M059J (cell line): ENCODE measurements at places on chromosomes 7 and 10.

- no peak for DNase-seq
These were observed 1092.4 kb downstream of the LRMDA start for GRCh38 chr10:76523791-76524351.

DNA sequence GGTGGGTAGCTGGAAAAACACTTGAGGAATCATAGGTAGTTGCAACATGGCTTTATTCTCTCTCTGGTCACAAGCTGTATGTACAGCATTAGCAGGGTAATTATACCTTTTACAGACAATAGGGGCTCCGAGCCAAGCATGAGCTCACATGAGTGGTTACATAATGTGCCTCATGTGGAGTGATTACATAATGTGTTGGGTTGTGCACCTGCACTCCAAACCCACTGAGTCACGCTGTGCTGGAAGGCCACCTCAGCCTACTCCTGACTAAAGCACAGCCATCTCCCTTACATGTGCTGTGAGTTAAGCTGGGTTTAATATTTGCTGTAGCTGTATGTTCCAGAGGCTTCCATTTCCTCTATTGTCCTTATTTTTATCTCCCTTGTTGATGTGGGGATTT is 348.7 kb upstream of the SEMA3C start:
- peak; percentile 78 for DNase-seq

DNA sequence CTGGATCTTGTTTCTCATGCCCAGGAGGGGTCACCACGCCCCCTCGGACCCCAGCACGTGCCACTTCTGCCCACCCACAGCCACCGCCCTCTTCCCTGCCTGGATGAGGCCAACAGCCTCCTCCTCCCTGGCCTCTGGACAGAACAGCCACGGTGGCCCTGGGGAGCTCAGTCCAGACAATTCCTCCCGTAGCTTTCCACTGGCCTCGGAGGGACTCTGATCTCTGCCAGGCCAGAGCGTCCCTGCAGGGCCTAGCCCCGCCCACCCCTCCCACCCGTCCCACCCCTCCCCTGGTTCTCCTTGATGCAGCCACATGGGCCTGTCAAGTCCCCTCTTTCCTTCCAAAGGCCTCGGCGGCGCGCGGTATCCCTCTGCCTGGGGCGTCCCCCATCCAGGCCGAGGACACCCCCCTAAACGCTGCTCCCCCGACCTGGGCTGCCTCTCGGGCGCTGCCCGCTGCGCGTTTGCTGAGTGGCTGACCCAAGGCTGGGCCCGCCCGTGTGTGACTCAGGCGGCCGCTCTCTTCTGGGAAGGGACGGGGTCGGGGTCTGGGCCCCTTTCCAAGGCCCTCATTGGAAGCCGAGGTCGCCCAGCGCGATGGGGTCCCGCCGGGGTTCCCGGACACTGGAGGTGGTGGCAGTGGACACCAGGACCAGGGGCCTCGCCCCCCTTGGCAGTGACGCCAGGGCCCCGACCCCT is 557 bp downstream of the TMEM120A start:
- DNase-seq = peak; percentile 74

DNA sequence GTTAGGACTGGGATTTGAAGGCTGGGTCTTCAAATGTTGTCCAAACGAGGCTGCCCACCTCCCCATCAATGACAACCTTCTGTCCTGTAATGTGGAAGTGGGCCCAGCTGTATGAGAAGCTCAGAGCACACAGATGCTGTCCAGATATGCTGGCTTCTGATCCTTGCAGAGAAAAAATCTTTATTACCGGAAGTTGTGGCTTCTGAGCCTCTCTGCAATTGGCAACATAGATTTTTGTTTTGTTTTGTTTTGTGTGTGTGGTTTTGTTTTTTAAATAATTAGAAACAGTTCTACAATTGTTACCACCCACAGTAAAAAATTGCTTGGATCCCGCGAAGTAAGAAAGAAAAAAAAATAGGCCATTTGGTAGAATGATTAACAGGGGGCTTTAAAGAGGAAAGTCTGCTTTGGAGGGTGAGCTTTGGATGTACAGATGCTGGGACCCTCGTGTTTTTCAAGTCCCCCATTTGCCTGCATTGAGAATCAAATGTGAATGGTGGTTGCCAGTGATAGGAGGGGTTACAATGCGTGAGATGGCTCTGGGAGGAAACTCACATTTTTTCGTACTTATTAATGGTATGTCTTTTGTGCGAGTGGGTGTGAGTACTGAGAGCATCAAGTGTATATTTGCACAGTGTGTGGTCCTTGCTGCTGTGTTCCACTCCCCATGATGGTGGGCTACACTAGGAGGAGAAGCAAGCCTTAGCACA is 153.2 kb downstream of the TCF7L2 start:
- peak; percentile 55 for DNase-seq

- DNase-seq = peak; percentile 46
These were observed 44.6 kb upstream of the RSBN1L start for GRCh38 chr7:77651575-77652162.

- no peak for DNase-seq
These were observed 44.6 kb downstream of the SLC16A12 start for GRCh38 chr10:89490596-89491335.

DNA sequence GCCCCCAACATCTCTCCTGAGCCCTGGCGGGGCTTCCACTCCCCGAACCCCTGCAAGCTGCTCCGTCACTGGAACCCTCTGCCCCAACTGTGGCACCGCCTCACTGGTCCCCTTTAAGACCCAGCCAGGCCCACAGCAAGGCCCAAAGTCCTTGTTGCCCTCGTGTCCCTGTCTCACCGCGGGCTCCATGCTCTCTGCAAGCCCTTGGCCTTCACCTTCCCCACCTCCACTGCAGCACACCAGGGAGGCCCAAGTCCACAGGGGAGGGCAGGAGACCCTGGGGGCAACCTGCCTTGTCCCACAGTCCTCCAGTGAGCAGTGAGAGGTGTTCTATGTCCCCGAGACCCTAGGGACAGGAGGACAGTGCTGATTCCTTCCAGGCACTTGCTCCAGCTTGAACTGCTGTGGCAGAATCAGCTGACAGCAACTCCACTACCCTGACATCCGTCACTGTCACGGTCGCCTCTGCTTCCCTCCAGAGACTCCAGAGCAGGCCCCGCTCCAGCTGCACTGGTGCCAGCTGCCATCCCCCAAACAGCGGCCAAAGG is 105.3 kb downstream of the CYTH3 start:
- no peak for DNase-seq

DNA sequence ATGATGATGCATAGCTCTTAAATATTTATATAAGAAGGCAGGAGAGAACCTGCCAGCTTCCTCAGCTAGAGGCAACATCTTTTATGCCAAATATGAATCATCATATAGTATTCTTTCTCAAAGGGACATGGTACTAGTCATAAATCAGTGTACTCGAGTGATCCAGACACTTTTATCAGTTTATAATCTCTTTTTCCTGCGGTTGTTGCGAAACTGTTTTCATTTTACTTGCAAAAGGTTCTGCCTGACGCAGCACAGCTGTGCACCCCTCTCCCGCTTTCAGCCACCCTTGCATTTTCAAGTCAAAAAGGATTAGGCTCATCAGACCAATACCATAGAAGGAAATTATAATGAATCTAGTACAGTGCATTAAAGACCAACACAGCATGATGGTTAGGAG is 332.3 kb upstream of the PRKCQ start:
- DNase-seq = peak; percentile 30

- DNase-seq = no peak
These were observed 243.4 kb upstream of the PPP2R2D start for GRCh38 chr10:131657318-131657984.

DNA sequence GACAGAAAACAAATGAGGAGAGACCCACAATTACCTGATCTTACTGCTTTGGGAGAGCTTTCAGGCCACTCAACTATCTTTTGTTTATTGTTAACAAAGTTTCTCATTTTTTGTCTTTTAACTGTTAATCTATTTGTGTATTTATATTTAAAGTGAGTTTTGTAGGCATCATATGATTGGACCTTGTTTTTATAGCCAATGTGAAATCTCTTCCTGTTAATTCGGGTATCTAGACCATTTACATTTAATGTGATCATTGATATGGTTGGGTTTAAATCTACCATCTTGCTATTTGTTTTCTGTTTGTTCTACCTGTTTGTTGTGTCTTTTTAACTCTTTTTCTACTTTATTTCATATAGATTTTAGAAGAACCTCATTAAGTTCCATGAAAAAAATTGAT is 12.5 kb downstream of the OPALIN start:
- no peak for DNase-seq

GRCh38 chr7:134004829-134005505 is 122.2 kb upstream of the LRGUK start:
- no peak for DNase-seq

- DNase-seq = no peak
These were observed 38.1 kb upstream of the DUSP5 start for GRCh38 chr10:110459600-110459999.

DNA sequence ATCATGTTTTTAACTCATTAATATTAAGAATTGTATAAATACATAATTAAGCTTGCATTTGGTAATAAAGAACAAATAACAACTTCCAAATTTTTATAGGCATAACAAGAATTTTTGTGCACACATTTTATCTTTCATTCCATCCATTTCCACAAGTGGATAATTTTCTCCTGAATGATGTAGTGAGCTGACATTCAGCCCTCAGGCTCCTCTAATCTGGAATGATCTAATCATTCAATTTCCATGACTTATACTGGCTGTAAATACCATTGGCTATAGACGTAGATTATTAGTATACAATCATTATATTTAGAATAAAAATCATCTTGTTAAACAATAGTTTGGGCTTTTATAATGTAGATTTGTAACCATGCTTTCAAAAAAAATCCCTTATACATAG is 287.2 kb upstream of the GHITM start:
- no peak for DNase-seq

DNA sequence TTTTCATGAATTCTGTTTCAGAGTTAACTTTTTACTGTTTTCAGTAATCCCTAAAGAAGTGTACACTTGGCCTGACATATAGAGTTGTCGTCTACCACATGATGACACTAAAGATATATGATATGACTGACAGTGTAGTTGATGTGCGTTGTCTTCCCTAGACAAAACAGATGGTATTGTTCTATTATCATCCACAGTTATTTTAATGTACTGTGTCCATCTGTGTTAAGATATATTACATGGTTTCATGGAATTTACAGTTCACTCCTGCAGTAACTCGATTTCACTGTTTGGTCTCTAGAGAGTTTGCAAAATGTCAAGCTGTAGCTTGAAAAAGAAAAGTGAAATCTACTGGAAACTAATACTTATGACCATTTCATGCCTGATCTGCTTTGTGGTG is 18.1 kb downstream of the FOXP2 start:
- no peak for DNase-seq

DNA sequence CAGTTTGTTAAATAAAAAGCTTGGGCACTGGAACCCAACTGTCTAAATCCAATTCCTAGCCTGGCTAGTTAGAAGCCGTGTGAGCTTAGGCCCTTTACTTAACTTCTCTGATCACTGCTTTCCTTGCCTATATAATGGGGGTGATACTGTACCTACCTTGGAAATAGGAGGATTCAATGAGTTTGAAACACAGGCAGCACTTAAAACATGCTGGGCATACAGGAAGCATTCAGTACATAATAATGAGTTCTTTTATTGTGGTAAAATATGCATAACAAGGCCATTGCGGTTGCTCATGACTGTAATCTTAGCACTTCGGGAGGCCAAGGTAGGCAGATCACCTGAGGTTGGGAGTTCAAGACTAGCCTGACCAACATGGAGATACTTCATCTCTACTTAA is 47.4 kb upstream of the SEPHS1 start:
- no peak for DNase-seq

GRCh38 chr10:80517416-80518142 is 20.1 kb upstream of the SH2D4B start:
- no peak for DNase-seq

- DNase-seq = no peak
These were observed 158.0 kb downstream of the WDR37 start for GRCh38 chr10:1214071-1214675.

GRCh38 chr10:44895280-44895679 is 15.9 kb upstream of the TMEM72 start:
- DNase-seq = no peak

DNA sequence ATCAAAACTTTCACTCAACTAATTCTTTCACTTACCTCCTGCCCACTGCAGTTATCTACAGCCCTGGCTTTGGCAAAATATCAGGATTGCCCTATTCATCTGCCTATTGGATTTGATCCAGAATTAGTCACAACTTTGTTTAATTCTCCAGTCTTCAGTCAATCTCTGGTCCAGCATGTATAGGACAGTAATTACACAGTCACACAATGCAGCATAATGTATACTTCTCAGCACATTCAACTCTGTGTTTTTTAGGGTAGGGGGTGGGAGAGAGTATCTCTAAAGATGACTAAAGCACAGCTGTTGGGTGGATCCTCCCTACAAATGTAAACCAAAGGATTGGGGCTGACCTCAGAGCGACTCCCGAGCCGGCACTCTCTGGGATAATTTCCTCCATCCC is 17.7 kb upstream of the NRP1 start:
- DNase-seq = peak; percentile 70

GRCh38 chr10:92031580-92031979 is 108.0 kb downstream of the BTAF1 start:
- DNase-seq = no peak
